Frontal cortex (tissue), 4 donors: ENCODE measurements at places on chromosomes 3 and 15.

- DNase-seq, result no peak
Measured at GRCh38 chr3:79957066-79957465, 189.3 kb upstream of the ROBO1 start.

DNA sequence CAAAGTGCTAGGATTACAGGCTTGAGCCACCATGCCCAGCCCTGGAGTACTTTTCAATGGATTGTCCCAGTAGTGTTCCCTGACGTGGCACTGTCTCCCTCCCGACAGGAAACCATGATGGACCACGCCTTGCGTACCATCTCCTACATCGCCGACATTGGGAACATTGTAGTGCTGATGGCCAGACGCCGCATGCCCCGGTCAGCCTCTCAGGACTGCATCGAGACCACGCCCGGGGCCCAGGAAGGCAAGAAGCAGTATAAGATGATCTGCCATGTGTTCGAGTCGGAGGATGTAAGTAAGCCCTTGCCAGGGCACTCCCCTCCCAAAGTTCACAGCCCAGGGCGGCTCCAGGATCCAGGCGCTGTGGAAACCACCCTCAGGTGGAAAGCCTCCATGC lies 168.1 kb downstream of the NSMCE3 start:
- no peak for DNase-seq

- no peak for DNase-seq
Measured at GRCh38 chr3:158732856-158733200, 571 bp upstream of the RARRES1 start.

GRCh38 chr15:25333049-25333448 lies 105.8 kb downstream of the UBE3A start:
- DNase-seq, result no peak

DNA sequence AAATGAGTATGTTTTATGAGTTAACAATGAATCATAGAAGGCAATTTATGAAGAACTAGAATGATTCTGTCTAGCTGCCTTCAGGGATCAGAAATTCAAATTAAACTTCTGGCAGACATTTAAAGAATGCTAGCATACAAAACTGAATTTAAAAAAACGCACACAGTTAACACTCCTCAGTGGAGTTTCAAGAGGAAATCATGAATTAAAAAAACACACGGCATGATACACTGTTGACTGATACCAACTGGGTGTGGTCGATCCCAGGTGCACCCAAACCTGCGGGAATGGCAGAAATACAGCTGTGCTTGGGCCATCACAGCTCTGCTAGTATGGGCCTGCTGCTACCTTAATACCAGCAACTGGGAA lies 526.0 kb downstream of the FOXP1 start:
- no peak for DNase-seq

GRCh38 chr3:143348486-143349327 lies 229.1 kb downstream of the CHST2 start:
- DNase-seq, result no peak

- DNase-seq, result no peak
Measured at GRCh38 chr3:16439163-16439847, 74.2 kb downstream of the RFTN1 start.

- no peak for DNase-seq
Measured at GRCh38 chr15:68821841-68822381, 1.2 kb upstream of the ANP32A start.

DNA sequence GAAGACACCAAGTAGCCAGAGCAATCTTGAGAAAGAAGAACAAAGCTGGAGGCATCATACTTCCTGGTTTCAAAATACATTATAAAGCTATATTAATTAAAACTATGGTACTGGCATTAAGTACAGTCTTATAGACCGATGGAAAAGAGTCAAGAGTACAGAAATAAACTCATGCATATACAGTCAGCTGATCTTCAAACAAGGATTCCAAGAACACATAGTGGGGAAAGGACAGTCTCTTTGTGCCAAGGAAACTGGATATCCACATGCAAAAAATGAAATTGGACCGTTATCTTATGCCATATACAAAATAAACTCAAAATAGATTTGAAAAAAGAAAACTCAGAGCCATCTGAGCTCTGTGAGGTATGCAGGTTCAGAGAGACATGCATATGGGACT lies 57.4 kb downstream of the SERP1 start:
- no peak for DNase-seq

DNA sequence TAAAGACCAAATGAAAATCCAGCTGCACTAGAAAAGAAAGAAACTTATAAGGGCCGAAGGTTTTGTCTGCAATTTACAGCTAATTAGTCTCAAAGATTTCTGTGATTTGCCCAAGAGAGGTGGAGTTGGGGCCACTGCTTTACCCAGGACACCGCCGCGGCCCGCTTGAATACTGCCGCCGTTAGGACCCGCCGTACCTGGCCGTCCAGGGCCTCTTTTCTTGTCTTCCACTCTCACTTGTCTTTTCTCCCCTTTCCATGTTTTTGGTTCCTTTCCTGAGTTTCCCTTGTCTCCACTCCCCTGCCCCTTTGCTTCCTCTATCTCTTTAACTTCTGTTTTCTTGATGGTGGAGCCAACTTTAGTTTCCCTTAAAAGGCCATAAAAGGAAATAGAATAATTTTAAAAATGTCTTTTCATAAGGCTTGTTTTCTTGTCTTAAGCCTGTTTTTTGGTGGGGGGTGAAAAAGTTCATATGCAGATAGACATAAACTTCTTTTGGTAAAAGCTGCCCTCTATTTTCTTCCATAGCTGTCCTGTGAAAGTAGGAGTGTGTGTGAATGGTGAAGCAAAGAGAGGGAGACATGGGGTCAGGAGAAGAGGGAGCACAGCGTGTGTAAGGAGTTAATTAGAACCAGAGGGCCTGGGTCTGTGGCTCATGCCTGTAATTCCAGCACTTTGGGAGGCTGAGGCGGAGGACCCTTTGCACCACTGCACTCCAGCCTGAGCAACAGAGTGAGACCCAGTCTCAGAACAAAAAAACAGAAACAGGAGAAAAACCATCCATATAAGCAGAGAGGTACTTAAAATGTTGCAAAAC lies 16.0 kb upstream of the CCNL1 start:
- DNase-seq, result peak; percentile 38

DNA sequence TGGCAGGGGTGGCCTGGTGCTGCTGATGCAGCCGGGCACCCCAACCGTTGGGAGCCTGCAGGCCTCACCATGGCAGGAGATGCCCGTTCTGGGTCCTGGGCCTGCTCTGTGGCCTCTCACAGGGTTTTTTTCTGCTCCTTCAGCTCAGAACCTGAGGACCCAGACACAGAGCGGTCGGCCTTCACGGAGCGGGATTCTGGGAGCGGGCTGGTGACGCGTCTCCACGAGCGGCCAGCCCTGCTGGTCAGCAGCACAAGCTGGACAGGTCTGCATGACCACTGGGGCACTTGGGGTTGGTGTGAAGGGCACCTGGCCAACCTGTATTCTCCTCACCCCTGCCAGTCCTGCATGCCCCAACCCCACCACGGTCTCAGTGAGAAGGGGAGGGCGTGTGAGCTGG lies 10.3 kb downstream of the ALG1L2 start:
- DNase-seq, result no peak

DNA sequence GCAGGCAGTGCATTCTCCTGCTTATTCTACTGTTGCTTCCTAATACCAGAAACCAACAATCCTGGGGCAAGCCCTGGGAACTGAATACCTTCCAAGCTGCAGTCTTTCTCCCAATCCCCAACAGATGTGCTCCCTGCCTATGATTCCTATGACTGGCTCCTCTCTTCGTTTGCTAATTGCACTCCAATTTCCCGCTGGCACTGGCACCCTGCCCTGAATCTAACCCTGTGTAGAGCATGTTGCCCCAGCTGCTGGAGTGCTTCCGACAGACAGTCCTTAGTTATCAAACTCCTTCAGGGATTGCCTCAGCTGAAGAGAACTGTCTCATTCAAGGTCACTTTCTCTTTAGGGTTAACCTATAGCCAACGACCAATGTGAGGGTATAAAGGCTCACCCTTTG lies 214.1 kb downstream of the NECTIN3 start:
- no peak for DNase-seq

- no peak for DNase-seq
Measured at GRCh38 chr15:50993598-50993997, 85.1 kb downstream of the AP4E1 start.

- DNase-seq, result no peak
Measured at GRCh38 chr3:27147215-27147614, 222.0 kb downstream of the NEK10 start.

- DNase-seq, result no peak
Measured at GRCh38 chr3:42491881-42492507, 10.4 kb upstream of the VIPR1 start.

GRCh38 chr3:192054881-192055280 lies 593.9 kb downstream of the PYDC2 start:
- no peak for DNase-seq

DNA sequence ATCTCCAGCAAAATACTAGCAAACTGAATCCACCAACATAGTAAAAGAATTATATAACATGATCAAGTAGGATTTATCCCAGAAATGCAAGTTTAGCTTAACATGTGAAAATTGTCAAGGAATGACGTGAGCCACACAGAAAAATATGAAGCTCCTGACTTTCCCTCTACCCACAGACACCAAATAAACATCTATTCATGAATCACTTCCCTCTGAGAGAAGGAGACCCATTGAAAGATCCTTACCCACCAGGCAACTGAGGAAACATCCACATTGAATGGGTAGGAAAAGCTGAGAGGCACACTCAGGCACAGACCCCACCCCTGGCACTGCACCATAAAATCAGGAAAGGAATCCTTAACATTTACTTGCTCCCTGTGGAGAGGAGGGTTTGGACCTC lies 102.2 kb upstream of the MANF start:
- no peak for DNase-seq

GRCh38 chr15:40995656-40996055 lies 42.4 kb downstream of the CHAC1 start:
- no peak for DNase-seq

GRCh38 chr3:50516440-50516871 lies 13.0 kb upstream of the CACNA2D2 start:
- DNase-seq, result no peak

- peak; percentile 9 for DNase-seq
Measured at GRCh38 chr3:189233225-189233858, 61.6 kb downstream of the TPRG1 start.

GRCh38 chr3:190721330-190721729 lies 141.2 kb downstream of the GMNC start:
- DNase-seq, result no peak

DNA sequence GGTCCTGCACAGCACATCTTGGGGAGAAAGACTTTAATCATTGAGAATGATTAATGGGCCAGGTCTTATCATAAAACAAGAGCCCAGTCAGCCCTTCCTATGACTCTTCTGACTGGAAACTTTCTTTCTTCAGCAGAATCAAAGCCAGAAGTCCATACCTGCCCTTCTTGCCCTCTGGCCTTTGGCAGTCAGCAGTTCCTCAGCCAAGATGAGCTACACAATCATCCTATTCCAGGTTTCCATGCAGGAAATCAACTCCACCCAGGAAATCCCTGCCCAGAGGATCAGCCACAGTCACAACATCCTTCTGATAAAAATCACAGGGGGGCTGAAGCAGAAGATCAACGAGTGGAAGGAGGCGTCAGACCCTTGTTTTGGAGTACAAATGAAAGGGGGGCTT lies 26.9 kb downstream of the ZNF589 start:
- DNase-seq, result no peak

GRCh38 chr15:39198044-39199000 lies 382.6 kb upstream of the THBS1 start:
- no peak for DNase-seq

DNA sequence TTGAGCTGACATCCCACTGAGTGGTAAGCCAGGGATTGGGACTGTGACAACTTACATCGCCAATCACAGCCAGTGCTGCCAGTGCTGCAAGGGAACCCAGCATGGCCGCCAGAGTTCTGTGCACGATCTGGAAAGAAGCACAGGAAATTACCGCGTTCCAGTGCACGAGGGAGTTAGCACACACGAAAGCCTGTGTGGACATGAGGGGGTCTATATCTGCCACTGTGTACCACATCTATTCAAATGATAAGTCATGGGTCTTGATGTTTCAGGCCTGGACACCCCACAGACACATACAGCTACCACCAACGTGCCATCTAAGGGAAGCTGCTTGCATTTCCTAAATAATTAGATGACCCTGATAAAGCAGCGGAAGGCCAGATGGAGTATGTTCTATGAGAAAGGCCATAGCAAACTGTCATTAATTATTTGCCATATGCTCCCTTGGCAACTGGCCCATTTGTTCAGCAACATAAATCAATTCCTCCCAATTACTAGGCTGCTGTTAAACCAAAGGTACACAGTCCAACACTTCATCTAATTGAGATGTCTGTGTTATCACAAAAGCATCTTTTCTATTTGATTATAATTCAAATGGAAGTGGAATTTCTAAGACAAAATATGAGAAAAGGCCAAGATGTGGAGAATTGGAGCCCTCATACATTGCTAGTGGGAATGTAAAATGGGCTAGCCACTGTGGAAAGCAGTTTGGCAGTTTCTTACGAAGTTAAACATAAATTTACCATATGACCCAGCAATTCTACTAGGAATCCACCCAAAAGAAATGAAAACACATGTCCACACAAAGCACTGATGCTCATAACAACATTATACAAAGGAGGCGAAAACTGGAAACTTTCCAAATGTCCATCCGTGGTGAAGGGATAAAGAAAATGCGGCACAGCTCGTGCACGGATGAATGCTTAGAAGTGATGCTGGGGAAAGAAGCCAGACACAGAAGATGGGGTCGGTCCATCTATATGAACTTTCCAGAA lies 108.3 kb downstream of the OCA2 start:
- DNase-seq, result no peak

GRCh38 chr3:29011966-29012365 lies 268.9 kb upstream of the RBMS3 start:
- DNase-seq, result no peak

- DNase-seq, result no peak
Measured at GRCh38 chr3:111794711-111795110, 64.4 kb upstream of the PHLDB2 start.

DNA sequence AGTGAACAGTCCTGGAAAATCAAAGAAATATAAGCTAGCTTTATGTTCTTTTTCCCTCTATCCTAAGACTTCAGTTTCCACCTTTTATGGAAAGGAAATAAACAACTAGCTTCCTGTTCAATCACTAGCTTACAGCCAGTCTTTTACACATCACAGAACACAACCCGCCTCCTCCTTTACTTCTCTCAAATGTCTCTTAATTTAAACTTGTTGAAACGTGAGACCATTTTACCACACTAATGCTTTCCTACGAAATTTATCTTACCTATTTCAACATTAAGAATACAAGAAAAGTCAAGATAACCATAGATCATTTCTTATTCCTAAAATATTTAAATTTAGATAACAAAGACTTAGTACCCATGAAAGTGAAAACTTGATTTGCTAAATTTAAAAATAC lies 6.2 kb downstream of the PRTG start:
- DNase-seq, result no peak

DNA sequence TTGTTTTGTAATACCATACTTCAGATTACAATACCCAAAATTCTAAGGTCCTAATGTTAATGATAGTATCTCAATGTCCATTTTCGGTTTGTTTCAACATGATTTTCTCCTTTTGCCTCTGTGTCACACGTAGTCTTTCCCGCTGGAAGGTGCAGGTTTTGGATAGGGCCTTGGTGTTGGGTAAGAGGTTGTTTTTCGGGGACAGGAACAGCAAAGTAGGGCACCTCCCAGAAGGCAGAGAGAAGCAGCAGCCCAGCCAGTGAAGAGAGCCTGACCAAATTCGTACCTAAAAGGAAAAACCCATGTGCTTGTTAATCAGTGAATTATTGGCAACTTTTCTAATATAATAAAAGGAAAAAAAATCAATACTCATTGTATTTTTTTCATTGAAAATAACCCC lies 14.1 kb downstream of the CLDN1 start:
- DNase-seq, result no peak
